Stimulated activated CD8-positive, alpha-beta memory T cell treated with anti-CD3 and anti-CD28 coated beads, Interleukin-15, amount 100 ng/mL, for 24 hours (primary cell): ENCODE measurements at places on chromosomes 2 and 18.

DNA sequence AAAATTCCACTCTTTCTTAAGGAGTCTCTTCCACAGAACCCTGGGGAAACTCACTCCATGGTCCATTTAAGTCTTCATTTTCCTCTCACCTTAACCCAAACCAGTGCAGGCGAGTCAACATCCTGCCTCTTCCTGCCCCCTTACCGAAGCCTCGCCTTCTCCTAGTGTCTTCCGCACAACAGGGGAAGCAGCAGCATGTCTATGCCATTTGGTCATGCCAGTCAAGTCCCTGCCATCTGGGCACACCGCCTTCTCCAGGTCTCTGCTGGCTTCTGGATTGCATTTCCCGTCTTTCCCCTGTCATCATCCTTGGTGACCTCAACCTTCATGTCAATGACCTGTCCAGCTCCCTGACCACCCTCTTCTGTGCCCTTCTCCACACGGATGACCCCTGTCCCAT lies 77.3 kb upstream of the FZD7 start:
- no peak for DNase-seq

DNA sequence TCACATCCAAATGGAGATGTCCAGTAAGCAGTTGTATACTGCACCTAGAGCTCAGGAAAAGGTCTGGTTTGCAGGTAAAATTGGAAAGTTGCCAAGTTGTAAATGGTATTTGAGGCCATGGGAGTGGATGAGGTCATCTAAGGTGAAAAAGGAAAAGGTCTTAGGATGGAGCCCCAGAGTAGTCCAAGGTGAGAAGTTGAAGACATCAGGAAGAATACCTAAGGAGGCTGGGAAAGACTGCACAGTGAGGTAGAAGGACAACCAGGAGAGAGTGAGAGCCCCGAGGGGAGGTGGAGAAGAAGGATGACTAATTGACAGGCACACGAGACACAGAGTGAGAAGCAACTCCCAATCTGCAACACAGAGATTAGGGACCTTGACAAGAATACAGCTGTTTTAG lies 10.7 kb downstream of the DPP4 start:
- DNase-seq, result no peak

- DNase-seq, result no peak
Observed at GRCh38 chr18:6437937-6438818, 23.5 kb upstream of the L3MBTL4 start.

- DNase-seq, result no peak
Observed at GRCh38 chr18:72742002-72742401, 125.8 kb downstream of the NETO1 start.

- DNase-seq, result no peak
Observed at GRCh38 chr2:229096409-229097066, 174.5 kb downstream of the PID1 start.

GRCh38 chr2:196808083-196808665 lies 981 bp downstream of the C2orf66 start:
- DNase-seq, result no peak

GRCh38 chr18:32040936-32041335 lies 22.3 kb downstream of the RNF125 start:
- no peak for DNase-seq

- no peak for DNase-seq
Observed at GRCh38 chr2:150586858-150587257, 99.4 kb upstream of the RND3 start.

DNA sequence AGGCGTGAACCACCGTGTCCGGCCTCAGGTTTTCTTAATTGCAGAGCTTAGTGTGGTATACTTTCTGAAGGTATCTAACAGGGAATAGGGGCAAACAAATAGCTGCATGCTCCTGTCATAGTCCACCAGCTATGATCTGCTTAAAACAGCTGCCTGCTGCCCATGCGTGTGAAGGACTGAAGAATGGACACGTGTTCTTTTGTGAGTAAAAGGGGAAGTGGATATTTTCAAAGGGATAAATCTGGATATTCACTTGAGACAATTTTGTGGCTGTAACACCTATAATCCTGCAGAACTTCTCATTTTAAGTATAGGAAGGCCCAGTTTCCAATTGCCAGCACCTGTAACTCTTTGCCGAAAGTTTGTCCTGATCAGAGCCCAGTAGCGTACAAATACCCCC lies 44.7 kb downstream of the TRPM8 start:
- DNase-seq, result no peak
